Bone marrow (tissue), 2 donors: ENCODE measurements at places on chromosomes 2 and 18.

GRCh38 chr2:182247831-182248230 lies 179.0 kb downstream of the PDE1A start:
- no peak for DNase-seq

- no peak for DNase-seq
Measured at GRCh38 chr2:30315391-30316063, 84.2 kb downstream of the LBH start.

GRCh38 chr2:42752314-42752713 lies 11.6 kb downstream of the OXER1 start:
- DNase-seq: peak; percentile 94

DNA sequence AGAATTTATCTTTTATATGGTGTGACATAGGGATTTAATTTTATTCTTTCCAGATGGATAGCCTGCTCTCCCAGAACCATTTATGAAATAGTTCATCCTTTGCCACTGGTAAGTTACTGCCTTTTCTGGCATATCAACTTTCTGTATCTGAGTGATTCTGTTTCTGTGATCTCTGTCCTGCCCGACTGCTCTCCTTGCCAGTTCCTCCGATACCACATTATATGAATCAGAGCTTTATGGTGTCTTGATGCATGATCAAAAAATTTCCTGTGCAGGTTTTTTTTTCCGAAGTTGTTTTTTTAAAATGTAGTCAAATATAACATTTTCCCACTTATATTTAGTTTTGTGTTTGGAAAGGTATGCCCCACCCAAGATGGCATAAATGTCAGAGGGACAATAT lies 242.5 kb downstream of the CYP26B1 start:
- no peak for DNase-seq

- DNase-seq: no peak
Measured at GRCh38 chr2:206176121-206176520, 16.4 kb downstream of the EEF1B2 start.

DNA sequence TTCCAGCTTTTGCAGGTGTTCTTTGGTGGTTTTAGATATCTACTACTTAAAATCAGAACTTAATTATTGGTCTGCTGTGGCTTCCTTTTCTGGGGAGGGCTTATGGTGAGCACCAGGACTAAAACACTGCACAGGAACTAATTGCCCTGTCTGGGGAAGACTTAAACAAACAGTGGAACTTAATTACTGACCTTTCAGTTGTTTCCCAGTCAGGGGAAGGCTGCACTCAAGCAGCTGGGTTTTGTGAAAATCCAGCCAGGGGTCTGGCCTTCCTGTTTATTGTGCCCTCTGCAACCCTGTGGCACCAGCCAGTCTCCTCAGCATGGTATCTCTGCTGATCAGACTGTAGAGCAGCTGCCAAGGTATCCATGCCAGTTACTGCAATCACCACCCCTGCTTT lies 398.2 kb downstream of the ADCYAP1 start:
- DNase-seq: no peak

DNA sequence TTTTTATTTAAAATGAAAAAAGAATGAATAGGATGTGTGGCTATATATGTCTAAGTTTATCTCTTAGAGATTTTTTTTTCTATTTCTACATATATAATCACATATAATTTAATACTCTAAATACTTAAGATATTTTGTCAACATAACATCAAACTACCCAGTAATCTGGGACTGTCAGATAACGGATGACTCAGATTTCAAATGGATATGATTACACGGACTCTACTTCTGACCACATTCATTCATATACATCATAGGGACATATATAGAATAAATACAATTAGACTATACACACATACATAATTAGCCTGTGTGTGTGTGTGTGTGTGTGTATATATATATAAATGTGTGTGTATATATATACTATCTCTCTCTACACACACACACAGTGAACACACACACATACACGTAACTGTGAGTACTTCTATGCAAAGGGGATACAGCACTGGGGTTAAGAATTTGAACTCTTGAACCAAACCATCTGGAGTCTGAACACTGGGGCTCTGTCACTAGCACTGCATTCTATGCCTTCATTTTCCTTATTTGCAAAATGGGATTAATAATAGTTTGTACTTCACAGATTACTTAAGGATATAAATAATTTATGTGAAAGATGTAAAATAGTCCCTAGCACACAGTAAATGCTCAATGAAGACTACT lies 59.5 kb downstream of the CHN1 start:
- DNase-seq: no peak

- no peak for DNase-seq
Measured at GRCh38 chr18:48622911-48623431, 84.1 kb downstream of the CTIF start.

GRCh38 chr2:100785626-100786296 lies 34.2 kb upstream of the NPAS2 start:
- DNase-seq: no peak

DNA sequence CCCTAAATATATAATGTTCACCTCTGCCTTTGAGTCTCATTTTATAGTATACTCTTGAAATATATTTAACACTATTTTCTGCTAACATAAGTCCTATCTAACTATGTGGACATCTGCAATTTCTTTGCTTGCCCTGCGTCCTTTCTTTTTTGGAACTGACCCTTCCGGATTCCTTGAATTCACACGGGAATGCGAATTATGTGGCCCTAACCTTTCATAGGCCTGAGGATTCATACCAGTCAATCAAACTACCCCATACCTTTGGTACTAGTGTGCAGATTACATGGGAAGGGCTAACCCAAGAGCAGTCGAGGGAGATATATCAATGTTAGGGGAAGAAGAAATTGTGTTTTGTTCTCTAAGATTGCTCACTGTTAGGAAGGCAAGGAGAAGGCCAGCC lies 56.4 kb downstream of the NRXN1 start:
- DNase-seq: no peak

- DNase-seq: peak; percentile 40
Measured at GRCh38 chr18:12679183-12679786, 21.4 kb upstream of the SPIRE1 start.

- no peak for DNase-seq
Measured at GRCh38 chr2:101146535-101146934, 4.6 kb downstream of the TBC1D8 start.

DNA sequence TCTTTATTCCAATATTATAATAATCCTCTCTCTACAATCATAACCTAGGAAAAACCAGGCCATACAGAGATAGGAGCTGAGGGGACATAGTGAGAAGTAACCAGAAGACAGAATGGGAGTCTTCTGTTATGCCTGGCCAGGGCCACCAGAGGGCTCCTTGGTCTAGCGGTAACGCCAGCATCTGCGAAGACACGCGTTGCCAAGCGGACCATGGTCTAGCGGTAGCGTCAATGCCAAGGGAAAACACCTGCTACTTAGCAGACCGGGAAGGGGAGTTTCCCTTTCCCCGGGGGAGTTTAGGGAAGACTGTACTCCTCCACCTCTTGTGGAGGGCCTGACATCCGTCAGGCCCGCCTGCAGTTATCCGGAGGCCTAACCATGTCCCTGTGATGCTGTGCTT lies 36.6 kb downstream of the ARL6IP6 start:
- no peak for DNase-seq

GRCh38 chr18:42706618-42707017 lies 408.9 kb downstream of the RIT2 start:
- DNase-seq: no peak

- DNase-seq: no peak
Measured at GRCh38 chr2:240499309-240500301, 58.2 kb downstream of the ANKMY1 start.

DNA sequence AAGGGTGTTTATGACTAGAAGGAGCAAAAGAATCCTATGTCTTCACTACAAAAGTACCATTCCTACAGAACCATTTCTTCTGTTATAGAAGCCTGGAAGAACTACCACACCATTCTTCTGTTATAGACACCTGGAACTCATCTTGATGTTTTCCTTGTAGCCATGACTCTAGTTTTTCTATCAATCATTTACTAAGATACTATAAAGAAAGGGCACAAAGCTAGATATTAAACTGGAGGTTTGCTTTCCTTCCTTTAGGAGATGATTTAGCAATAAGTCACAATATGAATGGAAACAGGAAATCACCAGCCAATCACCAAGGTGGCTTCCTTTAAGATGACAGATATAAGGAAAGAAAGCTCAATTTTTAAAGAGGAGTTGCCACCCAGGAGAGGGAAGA lies 100.3 kb upstream of the NEUROD1 start:
- no peak for DNase-seq

- no peak for DNase-seq
Measured at GRCh38 chr18:11162889-11163288, 13.5 kb upstream of the PIEZO2 start.

DNA sequence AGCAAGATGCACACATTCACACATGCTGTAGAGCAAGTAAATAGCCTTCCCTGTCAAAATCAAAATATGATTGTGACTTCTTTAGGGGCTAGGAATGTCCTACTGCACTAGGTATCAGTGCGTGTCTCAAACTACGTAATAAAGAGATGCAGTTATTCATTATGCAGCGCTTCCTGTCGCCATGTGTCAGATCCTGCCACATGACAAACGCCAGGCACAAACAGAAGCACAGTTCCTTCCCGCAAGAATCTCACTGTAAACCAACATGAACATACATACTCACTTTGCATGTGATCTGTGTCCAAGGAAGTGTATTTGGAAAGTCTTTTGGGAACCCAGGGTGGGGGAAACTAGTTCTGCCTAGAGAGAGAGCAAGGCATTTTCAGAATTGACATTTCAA lies 599.9 kb downstream of the RNF144A start:
- DNase-seq: no peak

- no peak for DNase-seq
Measured at GRCh38 chr18:24868760-24869237, 408.4 kb downstream of the HRH4 start.

DNA sequence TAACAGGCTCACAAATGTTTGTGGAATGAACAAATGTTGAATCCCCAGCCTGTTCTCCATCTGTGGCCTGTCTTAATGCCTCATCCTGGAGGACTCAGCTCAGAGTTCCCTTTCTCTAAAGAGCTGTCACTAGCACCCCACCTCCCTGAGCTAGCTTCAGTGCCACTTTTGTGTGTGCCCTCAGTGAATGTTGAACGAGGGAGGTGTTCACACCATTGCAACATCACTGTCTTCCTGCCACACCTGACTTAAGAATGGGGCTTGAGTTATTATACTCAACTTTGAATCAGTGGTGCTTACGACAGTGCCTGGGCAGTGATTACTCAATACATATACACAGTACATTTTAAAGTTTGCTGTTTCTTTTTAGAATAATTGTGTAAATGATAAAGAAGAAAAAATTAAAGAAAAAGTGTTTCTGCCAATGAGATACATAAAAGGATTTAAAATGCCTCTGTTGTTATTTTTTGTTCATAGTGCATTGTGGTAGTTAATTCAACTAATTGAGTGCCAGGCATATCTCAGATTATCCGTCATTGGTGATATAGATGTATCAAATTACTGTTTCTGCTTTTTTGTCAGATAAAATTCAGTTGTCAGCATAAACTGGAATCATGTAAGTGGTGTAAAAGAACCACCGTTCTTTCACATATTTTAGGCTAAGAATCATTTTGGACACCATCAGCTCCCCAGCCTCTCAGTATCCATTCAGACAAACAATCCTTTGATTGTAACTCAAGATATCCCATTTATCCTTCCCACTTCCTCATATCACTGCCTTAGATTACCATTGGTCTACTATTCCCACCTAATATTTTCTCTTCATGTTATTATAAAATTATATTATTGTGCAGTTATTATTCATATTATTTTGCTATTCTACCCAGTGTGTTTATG lies 304.7 kb downstream of the PTPRM start:
- no peak for DNase-seq

DNA sequence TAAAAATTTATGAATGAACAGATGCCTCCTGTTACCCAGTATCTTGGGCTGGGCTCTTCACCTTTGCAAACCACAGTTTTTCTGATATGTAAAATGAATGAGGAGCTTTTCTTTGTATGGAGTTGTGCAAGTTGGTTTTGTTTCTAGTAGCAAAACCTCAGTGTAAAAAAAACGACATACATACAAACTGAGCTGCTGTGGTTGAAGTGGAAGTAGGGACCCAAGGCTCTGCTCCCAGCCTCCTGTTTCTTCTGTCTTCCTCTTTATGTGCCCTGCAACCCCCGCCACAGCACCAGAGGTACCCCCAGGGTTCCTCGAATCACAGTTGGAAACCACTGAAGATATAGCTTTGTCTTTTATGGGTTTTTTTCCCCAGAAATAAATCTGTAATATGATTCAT lies 118.1 kb downstream of the MYO1B start:
- DNase-seq: no peak

GRCh38 chr2:102367331-102367971 lies 11.9 kb downstream of the IL18R1 start:
- DNase-seq: no peak

DNA sequence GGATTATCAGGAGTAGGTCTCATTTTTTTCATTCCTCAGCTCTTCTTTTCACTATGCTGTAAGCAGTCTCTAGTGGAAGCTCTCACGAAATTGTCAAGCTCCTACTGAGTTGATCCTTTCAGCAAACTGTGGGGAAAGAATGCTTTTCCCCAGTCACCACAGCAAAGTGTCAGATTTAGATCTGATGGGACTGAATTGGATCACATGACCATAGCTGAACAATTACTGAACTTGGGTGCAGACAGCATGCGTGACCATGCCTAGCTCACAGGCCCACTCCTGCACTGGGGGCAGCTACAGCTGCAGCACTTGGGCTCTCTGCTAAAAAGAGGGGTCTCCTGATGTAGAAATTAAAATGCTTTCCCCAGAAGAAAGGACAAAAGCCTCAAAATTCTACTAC lies 3.1 kb downstream of the ARHGAP15 start:
- no peak for DNase-seq

- DNase-seq: no peak
Measured at GRCh38 chr2:38344813-38345212, 32.3 kb downstream of the ATL2 start.

- DNase-seq: no peak
Measured at GRCh38 chr2:8608411-8608954, 73.4 kb upstream of the ID2 start.

DNA sequence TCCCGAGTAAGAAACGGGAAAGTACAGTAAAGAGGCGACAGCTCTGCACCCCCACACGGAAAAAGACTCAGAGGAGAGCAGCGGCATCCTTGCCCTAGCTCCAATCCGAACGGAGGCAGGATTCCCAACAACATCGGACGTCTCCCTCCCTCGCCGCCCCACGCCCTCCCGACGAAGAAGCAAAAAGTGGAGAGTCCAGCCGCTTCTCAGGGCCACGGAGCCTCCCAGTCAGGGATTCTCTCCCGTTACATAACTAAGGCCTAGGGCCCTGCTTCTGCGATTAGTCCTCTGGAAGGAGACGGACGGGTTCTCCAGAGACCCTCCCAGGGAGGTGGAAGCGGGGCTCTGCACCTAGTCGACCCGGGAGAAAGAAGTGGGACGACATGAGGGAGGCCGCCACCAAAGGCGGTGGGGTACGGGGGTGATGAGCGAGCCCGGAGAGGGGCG lies 587 bp downstream of the SUMO1 start:
- peak; percentile 56 for DNase-seq

DNA sequence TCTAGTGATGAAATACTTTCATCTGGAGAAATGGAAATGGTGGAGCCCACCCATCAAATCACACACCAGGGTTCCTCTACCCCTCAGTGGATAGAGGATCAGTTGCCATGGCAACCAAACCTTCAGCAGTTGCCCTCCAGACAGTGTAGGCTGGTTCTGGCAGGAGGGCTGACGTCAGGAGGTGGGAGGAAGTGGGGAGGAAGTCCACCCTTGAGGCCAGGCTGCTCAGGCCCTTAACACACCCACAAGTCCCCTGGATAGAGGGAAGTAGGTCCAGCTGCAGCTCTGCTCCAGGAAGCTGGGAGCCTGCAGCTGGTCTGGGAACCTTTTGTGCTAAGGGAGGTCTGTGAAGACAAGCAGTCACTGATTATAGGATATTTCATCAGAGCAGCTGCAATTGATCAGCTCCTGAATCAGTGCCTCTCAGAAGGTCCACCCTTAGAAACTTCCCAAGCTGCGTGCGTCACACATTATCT lies 186.6 kb downstream of the MTX2 start:
- no peak for DNase-seq
